ENCODE measurements at places on chromosomes 2 and 18. TPM values are rescaled to one million over a fixed set of nuclear protein-coding genes. Genes with fewer than 3 reads are reported as not detected.

The COBLL1 gene
- not detected for total RNA-seq

The STON1 gene
- 1.6 TPM for total RNA-seq

The MDH1 gene
- 172 TPM for total RNA-seq

The COQ10B gene
- 30.4 TPM for total RNA-seq

The RAX gene
- total RNA-seq: not detected

The MAB21L4 gene
- total RNA-seq: not detected

The INHA gene
- not detected for total RNA-seq

The TAF4B gene
- 9.4 TPM for total RNA-seq

The DHRS9 gene
- total RNA-seq: 0.12 TPM

The HOXD4 gene
- not detected for total RNA-seq

The SERPINB3 gene
- not detected for total RNA-seq

The INHBB gene
- total RNA-seq: not detected

The KIF5C gene
- 18.3 TPM for total RNA-seq

The RFX8 gene
- total RNA-seq: 2.8 TPM

The SRBD1 gene
- 21.2 TPM for total RNA-seq

The RBKS gene
- 1.6 TPM for total RNA-seq

The LHCGR gene
- not detected for total RNA-seq

The C2orf80 gene
- total RNA-seq: not detected

The TWIST2 gene
- total RNA-seq: not detected

The ASPRV1 gene
- 1.1 TPM for total RNA-seq

The UPP2 gene
- 0.07 TPM for total RNA-seq

The CABLES1 gene
- total RNA-seq: 2.0 TPM

The CAPN14 gene
- total RNA-seq: 0.68 TPM

The TDRD15 gene
- total RNA-seq: not detected

The CRYBA2 gene
- total RNA-seq: not detected

The FAM110C gene
- 6.6 TPM for total RNA-seq

The DYNAP gene
- total RNA-seq: not detected

The CXCR2 gene
- 0.12 TPM for total RNA-seq

The ALPG gene
- total RNA-seq: not detected

The LYPD1 gene
- total RNA-seq: not detected

The CGREF1 gene
- 3.9 TPM for total RNA-seq
